ENCODE measurements at places on chromosomes 16 and 17. TPM values are rescaled to one million over a fixed set of nuclear protein-coding genes. Genes with fewer than 3 reads are reported as not detected.

DNA sequence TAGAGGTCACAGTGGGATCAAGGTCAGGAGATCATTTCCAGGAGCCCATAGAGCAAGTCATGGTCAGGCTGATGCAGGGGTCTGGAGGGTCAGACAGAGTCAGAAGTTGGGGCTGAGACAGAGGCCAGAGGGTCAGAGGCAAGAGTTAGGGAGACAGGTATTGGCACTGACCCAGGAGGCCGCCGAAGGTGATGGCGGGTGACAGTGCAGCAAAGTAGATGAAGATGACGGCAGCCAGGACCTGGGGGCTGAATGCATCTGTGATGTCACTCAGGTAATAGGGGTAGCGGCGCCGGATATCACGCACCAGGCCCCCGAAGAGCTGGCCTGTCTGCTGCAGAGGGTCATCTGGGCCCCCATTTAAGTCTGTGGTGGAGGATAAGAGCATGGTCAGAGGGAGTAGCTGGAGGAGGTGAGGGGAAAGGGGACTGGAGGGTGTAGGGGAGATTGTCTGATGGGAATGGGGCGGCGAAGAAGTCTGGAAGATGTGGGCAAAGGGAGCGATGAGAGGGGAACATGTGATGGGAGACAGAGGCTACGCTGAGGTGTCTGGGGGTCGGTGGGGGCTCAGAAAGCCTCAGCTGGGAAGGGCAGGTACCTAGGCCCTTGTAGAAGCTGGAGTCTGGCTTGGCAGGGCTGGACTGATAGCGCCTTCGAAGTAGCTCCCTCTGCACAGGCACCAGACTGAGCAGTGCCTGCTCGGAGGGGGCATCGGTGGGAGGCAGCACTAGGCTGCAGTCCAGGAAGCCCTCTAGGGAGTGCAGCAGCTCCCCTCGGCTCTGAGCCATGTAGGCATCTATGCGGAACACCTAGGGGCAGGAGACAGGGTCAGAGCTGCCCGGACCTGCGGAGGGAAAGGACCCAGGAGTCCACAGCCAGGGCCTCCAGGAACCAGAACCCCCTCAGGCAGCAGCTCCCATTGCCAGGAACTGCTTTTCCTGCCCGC lies 9.8 kb downstream of the SLC4A1 start:
- no peak for DNase-seq
- H3K4me1 ChIP-seq, result no peaks in the 10 kb centered on the region
- H3K36me3 ChIP-seq, result no peaks in the 10 kb centered on the region
- no peak overlapping the region for H3K27ac ChIP-seq
- no peak overlapping the region for H3K4me3 ChIP-seq

DNA sequence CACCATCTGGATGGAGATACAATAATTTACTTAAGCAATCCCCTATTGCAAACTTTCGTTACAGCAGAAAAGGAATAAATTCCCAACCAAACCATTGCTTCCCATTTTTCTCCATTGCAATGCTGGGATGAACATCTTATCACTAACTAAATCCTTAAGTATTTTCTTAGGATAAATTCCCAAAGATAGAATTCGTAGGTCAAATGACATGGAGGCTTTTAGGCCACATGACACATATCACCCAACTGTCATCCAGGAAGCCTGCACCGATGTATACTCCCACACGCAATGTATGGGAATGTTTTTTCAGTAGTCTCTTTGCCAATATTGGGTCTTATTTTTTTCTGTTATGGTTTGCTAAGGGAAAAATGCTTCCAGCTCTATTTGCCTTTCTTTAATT lies 1.6 kb upstream of the TLCD2 start:
- H3K4me3 ChIP-seq, result no peak overlapping the region
- H3K36me3 ChIP-seq, result no peaks in the 10 kb centered on the region
- H3K27ac ChIP-seq, result no peak overlapping the region
- H3K27me3 ChIP-seq, result no peaks in the 10 kb centered on the region

DNA sequence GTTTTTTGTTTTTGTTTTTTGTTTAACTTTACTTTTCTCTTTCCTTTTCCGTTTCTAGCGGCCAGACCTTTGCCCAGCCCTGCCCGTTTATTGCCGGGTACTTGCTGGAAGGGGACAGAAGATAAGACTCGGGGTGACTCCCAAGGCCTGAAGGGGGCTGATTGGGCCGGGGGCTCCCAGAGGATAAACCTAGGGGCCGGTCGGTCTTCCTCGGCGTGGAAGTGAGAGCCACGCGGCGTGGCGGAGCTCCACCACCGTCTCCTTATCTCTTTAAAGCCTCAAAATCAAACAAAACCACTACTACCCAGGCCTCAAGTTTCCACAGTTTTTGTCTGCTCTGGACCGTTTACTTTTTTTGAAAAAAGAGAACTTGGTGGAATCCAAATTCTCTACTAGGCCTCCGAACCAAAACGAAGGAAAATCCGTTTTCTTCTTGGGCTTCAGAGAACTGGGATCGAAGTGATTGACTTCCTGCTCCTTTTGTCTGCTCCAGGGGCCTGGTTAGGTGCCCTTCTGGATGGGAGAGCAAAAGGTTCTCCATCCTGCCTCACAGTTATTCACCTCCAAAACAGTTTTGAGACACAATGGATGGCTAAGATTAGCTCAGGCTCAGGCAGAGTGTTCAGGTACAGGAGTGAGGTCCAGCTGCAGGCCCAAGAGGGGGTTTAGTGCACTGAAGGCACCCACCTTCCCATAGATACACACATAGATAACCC lies 8.5 kb upstream of the HOXB9 start:
- peaks cover 6% of the 10 kb centered on the region for H3K4me1 ChIP-seq
- no peaks in the 10 kb centered on the region for H3K36me3 ChIP-seq
- no peak overlapping the region for H3K27ac ChIP-seq
- peaks cover 18% of the 10 kb centered on the region for H3K27me3 ChIP-seq
- DNase-seq, result no peak

DNA sequence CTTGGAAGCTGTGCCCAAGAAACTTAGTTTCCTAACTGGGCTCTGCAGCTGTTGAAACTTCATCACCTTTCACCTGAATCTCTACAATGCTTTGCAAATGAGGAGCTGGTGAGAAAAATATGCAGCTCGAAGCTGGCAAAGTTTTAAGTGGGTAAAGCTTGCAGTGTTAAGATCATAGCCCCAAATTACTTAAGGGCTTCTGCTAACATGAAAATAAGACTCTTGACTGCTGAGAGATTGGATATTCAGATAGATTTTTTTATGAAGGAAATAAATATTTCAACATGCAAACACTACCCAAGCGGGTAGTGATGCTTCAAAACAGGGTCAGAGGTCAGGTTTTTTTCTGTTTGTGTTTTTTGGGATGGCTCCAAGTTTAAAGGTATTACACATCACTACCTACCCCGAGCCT lies 278.7 kb downstream of the FTO start:
- no peaks in the 10 kb centered on the region for H3K36me3 ChIP-seq
- no peaks in the 10 kb centered on the region for H3K27me3 ChIP-seq
- no peak overlapping the region for H3K27ac ChIP-seq
- H3K4me1 ChIP-seq, result no peaks in the 10 kb centered on the region

SPATA32 gene
- 1.1 TPM for total RNA-seq

DNA sequence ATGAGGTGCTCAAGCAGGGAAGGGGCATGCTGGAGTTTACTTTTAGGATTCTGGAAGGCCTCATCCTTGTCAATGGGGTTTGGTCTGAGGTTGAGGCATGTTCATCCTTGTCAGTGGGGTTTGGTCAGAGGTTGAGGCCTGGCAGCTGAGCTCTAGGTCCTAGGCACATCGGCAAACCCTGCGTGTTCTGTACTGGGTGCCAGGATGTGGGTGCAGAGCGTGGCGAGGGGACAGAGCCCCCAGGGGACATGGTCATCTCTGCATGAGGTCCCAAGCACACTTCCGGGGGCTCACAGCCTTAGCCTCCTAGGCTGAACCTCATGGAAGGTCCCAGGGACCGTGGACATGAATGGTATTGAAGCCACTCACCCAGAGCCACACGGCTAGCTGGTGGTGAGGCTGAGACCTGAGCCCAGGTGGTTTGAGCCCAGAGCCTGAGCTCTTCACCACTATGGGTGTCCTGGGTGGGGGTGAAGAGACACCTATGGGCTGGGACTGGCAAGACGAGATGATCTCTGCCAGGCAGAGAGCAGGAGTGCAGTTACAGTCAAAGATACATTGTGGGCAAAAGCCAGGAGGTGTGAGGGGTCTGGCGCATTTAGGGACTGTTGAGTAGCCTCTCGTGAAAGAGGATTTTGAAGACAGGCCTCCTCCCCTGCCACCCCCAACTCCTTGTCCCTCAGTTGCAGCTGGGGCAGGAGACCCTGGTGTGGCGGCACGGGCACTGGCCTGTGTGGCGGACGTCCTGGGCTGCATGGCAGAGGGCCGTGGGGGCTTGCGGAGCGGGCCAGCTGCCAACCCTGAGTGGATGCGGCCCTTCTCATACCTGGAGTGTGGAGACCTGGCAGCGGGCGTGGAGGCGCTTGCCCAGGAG lies 19.3 kb downstream of the FCSK start:
- no peaks in the 10 kb centered on the region for H3K4me1 ChIP-seq
- no peaks in the 10 kb centered on the region for H3K36me3 ChIP-seq
- H3K27ac ChIP-seq, result no peak overlapping the region
- no peak overlapping the region for H3K4me3 ChIP-seq
- no peak for DNase-seq

DNA sequence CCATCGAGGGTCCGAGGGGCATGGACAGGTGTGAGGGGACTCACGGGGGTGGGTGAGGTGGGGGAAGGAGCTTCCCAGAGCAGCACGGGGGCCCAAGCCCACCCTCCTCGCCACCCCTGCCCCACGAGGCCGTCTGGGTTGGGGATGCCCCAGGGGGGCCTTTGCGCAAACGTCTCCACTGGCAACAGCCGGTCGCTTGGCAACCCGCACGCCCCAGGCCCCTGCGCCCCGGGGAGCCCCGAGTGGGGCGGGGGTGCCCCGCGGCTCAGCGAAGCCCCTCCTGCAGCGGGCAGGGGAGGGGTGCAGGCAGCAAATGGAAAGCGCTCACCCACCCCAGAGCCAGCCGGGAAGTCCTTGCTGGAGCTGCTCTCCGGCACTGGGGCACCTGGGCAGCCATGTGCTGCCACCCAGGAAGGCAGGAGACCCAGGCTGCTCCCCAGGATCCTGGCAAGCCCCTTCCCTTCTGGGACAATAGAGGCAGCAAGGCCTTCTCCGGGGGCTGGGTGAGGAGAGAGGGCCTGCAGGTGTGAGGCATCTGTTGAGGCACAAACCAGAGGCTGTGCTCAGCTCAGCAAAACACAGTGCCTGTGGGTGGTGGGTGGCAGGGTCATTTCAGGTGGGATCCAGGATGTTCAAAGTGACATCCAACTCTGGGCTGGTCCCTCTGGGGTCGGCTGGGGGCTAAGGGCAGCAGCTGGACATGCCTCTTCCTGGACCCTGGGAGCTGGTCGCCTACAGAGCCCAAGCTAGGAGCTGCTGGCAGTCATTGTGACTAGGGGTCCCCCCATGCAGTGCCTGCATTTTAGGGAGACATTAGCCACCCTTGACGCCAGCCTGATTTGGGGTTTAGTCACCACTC lies 80.9 kb upstream of the CBX4 start:
- H3K36me3 ChIP-seq, result no peaks in the 10 kb centered on the region
- H3K4me1 ChIP-seq, result no peaks in the 10 kb centered on the region
- H3K4me3 ChIP-seq, result no peak overlapping the region
- H3K27me3 ChIP-seq, result no peaks in the 10 kb centered on the region
- no peak overlapping the region for H3K27ac ChIP-seq

- no peak overlapping the region for H3K4me3 ChIP-seq
- H3K4me1 ChIP-seq, result no peaks in the 10 kb centered on the region
- H3K27me3 ChIP-seq, result no peaks in the 10 kb centered on the region
- H3K27ac ChIP-seq, result no peak overlapping the region
- no peak for DNase-seq
- H3K36me3 ChIP-seq, result no peaks in the 10 kb centered on the region
Measured at GRCh38 chr17:82113941-82114340, 15.9 kb upstream of the FASN start.

IL21R gene
- total RNA-seq, result 30.9 TPM
